ENCODE measurements at places on chromosomes 12 and 14.

DNA sequence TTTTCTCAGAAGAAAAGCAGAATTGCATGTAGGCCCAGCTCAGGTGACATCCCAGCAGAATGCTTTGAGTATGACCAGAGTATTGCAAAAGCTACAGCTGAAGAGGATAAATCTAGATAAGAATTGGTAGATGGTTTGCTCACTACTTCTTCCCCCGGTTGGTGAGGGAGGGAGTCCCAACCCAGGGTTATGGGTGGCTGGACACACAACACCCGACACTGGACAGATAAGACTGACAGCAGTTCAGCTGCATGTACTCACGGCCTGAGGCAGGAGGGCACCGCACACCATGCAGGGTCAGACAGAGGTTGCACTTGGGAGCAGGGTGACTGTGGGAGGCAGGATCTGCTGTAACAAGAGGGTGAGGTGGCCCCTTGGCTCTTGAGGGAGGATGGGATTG lies 1.7 kb upstream of the CLEC4C start:
- DNase-seq: no peak

GRCh38 chr14:68710776-68711175 lies 82.1 kb downstream of the ZFP36L1 start:
- DNase-seq: no peak

GRCh38 chr12:103924761-103925641 lies 5.2 kb upstream of the HSP90B1 start:
- peak; percentile 61 for DNase-seq

- DNase-seq: no peak
These were observed 96.9 kb upstream of the FGD4 start for GRCh38 chr12:32302218-32303173.

DNA sequence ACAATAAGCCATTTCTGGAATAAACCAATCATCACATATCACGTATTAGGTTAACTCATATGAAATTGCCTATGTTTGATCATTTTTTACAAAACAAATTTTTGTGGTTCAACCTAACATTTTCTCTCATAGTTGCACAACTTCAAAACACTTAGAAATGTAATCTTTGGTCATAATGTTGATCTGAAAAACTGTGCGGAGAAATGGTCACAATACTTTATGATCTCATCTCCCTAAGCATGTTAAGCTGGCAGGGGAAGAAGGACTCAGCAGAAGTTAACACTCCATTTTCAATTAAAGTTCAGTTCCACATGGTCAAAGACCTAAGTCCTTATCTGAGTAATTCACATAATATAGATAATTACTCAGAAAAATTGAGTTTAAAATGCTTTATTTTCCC lies 194.8 kb downstream of the CAPZA3 start:
- no peak for DNase-seq

DNA sequence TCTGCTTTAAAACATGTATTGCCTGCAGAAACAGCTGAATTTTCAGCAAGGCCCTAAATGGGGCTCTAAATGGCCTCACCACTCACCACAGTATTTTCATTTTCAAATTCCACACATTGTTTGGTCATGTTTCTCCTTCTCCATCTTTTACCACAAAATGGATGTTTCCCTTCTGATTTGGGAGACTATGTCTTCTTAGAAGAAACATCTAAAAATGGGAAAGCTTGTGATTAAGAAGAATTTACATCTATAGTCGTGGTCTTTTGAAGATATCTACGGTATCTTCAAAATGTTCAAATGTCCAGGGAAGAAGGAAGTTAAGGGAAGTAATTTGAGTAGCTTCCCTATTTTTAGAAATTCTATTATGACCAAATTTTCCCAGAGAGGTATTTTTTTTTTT lies 20.7 kb upstream of the TUBA1C start:
- DNase-seq: no peak

DNA sequence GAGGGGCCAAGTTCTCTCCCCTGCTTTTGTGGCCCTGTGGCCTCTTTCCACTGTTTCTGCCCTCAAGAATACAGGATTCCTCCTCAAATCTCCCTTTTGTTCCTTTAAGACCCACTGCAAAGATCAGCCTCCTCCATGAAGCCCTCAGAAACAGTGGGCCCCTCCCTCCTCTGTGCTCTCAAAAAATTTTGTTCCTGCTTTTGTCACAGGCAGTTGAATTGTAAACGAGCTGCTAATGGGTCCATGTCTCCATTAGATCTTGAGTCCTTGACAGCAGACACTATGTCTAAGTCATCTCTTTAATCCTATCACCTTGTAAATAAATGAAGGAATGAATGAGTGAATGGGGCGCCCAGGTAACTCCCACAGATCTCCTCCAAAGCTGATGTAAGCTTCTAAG lies 175.2 kb downstream of the ESRRB start:
- no peak for DNase-seq

GRCh38 chr12:202081-202731 lies 11.8 kb downstream of the SLC6A12 start:
- no peak for DNase-seq

DNA sequence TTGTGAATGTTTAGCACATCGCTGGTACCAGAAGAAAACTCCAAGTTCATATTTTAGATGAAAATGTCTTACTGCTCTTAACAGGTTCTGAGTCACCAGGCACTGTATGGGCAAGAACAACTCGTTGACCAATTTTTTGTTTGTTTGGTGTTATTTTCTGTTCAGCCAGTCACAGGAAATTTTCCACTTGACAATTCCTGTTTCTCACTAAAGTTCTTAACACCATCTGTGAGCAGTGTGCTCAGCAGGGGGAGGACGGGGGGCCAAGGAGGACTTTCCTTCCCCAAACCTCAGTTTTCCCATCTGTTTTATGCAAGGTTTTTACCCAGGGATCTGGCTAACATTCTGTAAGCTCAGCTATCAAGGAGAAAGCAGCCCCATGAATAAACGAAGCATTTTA lies 3.0 kb downstream of the NUAK1 start:
- DNase-seq: no peak

- no peak for DNase-seq
These were observed 116.6 kb downstream of the CALM1 start for GRCh38 chr14:90513161-90514014.

- DNase-seq: no peak
These were observed 99.9 kb downstream of the TMTC3 start for GRCh38 chr12:88241862-88242570.

DNA sequence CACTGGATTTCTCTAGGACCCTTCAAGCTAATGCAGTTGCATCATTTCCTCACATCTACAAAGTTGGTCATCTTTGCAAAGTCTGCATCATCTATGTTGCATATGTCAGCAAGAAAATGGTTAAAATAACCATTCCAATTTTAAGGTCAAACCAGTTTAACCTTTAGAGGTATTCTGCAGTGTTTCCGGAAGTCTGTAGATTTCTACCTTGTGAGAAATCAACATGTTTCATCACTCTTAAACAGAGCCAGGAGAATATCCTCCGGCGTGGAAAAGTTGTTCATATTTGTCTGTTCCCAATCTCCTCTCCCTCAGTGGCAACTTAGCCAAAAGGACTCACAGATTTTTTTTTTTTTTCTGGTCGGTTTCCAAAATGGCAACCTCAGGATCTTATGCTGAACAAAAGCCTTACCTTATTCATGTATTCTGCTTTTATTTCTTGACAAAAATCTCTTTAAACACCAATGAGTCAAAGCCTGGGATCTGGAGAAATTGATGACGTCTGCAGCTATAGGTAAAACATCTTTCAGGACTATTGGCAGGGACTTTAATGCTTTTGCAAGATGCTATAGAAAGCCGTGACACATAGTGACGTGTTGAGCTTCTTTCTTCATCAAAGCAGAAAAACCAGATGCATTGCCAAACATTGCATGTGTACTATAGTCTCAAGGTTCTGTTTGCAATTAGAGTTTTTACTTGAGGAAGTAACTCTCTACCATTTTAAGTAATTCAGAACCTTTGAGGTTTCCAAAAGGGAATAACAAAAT lies 16.0 kb upstream of the CDK17 start:
- DNase-seq: no peak

DNA sequence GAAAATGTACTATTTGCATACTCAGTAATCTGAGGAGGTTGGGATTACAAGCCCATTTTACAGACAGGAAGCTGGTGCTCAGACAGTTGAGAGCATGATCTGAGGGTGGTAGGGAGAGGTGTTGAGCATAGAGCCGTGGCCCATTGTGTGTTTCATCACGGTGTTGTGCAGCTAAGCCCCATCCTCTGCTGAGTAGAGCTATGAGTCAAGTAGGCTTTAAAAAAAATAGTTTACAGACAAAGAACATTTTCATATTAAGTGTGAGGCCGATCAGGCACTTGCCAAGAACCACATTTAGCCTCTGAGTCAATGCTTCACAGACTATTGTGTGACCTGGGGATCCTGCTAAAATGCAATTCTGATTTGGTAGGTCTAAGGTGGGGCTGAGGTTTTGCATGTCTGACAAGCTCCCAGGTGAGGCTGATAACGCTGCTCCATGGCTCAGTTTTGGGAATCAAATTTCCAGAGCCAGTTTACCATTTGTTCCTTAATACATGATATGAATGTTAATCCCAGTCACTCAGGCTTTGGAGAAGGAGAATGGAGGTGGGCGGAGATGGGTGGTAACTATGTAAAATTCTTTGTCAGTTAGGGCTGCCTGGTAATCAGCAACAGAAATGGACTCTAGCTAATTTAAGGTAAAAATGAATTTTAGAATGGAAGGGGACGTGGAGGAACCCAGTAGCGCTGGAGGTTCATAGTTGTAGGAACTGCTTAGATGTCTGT lies 22.2 kb downstream of the ZNF664 start:
- peak; percentile 10 for DNase-seq

DNA sequence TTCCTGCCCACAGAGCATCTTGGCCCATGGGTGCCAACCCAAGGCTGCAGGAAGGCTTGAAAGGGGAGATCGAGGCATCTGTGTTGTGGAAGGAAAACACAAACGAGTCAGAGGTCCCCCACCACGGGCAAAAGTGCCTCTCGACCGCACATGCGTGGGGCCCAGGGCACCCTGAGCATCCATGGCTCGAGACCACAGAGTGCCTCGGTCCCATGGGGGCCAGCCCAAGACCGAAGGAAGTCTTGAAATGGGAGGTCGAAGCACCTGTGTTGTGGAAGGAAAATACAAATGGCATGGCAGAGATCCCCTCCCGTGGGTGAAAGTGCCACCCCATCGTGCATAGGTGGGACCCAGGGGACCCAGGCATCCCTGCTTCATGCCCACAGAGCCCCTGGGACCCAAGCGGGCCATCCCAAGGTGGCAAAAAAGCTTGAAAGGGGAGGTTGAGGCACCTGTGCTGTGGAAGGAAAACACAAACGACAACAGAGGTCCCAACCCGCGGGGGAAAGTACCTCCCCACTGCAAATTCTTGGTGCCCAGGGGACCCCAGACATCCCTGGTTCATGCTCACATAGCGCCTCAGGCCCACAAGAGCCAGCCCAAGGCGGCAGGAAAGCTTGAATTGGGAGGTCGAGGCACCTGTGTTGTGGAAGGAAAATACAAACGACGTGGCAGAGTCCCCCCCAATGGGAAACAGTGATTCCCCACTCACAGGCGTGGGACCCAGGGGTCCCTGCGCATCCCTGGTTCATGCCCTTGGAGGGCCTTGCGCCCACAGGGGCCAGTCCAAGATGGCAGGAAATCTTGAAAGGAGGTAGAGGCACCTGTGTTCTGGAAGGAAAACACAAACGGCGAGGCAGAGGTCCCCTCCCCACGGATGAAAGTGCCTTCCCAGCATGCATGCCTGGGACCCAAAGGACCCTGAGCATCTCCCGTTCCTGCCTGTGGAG lies 373.0 kb downstream of the ALG10 start:
- DNase-seq: no peak

- peak; percentile 49 for DNase-seq
These were observed 55.2 kb upstream of the CERS5 start for GRCh38 chr12:50222275-50222783.

DNA sequence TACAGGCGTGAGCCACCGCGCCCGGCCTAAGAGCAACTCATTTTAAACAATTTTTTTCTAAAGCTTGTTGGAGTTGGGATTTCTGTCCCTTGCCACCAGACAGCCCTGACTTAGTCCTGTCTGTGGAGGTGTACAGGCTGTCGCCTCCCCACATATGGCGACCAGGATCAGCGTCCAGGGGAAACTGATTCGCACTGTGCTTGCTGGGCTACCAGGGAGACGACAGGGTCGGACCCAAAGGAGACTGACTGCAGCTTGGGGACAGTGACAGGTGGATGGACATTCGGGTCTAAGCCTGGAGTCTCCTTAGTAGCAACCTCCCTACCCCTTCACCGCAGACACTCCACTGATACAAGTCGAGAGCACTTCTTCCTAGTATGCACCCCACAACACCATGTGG lies 40.3 kb downstream of the TRAFD1 start:
- no peak for DNase-seq

DNA sequence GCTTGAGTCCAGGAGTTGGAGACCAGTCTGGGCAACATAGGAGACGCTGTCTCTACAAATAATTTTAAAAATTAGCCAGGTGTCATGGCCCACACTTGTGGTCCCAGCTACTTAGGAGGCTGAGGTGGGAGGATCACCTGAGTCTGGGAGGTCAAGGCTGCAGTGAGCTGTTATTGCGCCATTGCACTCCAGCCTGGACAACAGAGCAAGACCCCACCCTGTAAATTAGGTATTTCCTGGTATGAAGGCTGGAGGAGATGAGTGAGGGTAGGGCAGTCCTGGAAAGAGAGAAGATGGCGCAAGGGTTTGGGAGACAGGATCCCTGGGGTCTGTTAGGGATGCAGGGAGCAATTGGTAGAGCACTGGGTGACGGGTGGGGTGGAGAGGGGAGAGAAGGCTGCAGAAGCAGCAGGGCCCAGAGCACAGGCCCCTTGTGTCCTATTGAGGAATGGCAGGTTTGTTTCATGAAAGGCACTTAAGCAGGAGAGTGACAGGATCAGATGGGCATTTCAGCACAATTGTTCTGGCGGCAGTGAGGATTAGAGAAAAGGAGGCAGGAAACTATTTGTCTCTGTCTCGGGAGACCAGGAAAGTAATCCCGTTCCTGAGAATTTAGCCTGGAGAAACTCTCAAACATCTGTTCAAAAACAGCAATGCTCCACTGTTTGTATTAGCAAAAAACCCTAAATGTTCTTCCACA lies 47.2 kb upstream of the KTN1 start:
- DNase-seq: no peak

GRCh38 chr14:74216671-74217070 lies 22.6 kb upstream of the VSX2 start:
- no peak for DNase-seq

- DNase-seq: no peak
These were observed 14.2 kb upstream of the SLC38A4 start for GRCh38 chr12:46839964-46840363.

- no peak for DNase-seq
These were observed 17.7 kb downstream of the ACTN1 start for GRCh38 chr14:68961361-68961760.

DNA sequence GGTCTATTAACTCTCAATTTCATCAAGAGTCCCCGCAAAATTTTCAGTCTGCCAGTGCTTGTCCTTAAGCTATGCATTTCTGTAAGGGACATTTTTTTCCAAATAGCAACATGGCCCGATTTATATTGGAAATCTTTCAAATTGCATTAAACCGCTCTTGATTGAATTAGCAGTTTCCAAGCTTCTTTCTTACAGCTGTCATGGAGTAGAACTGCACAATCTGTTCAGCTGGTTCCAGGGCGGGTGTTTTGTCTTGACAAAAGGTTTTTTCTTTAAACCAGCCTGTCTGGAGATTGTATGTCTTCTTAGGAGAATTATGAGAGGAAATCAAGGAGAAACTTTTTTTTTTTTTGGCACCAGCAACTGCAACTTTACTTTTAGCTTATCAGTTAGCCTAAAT lies 185.8 kb downstream of the ALG10B start:
- no peak for DNase-seq

Measured in CD4-positive, alpha-beta T cell treated with Interleukin-4 for 4 hours (primary cell).